ENCODE measurements at places on chromosomes 1 and 21. TPM values are rescaled to one million over a fixed set of nuclear protein-coding genes. Genes with fewer than 3 reads are reported as not detected.

DNA sequence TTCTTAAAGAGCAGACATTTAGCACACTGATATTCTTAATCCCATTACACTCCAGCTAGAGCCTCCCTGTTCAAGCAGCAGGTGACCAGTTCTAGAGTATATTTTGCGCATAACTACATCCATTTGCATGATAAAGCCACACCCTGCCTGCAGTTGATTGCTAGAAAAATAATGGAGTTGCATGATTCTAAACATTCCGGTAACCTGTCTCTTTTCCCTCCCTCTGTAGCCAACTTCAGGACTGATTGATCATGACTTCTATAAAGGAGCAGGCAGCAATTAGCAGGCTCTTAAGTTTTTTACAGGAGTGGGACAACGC, 14.9 kb downstream of the ARMH1 start:
- DNase-seq: no peak
- no peaks in the 10 kb centered on the region for H3K4me1 ChIP-seq
- no peaks in the 10 kb centered on the region for H3K27me3 ChIP-seq
- no peak overlapping the region for H3K27ac ChIP-seq
- H3K4me3 ChIP-seq: no peak overlapping the region

DNA sequence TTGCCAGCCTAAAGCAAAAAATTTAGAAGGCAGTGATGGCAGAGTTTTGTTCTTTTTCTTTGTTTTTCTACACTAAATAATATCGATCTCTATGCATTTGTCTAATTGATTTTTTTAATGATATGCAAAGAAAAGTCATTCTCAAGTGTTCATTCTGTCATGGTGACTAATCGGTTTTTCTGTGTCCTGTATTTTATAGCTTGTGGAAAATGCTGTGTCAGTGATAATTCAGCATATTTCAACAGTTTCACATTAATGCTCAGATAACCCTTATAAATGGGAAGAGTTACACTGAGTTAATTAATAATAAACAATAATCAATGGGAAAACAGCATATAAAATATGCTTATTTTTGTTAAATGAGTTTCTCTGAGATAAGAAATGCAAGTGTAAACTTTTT, 824.9 kb downstream of the AMY1C start:
- H3K4me3 ChIP-seq: no peak overlapping the region
- no peaks in the 10 kb centered on the region for H3K36me3 ChIP-seq

DNA sequence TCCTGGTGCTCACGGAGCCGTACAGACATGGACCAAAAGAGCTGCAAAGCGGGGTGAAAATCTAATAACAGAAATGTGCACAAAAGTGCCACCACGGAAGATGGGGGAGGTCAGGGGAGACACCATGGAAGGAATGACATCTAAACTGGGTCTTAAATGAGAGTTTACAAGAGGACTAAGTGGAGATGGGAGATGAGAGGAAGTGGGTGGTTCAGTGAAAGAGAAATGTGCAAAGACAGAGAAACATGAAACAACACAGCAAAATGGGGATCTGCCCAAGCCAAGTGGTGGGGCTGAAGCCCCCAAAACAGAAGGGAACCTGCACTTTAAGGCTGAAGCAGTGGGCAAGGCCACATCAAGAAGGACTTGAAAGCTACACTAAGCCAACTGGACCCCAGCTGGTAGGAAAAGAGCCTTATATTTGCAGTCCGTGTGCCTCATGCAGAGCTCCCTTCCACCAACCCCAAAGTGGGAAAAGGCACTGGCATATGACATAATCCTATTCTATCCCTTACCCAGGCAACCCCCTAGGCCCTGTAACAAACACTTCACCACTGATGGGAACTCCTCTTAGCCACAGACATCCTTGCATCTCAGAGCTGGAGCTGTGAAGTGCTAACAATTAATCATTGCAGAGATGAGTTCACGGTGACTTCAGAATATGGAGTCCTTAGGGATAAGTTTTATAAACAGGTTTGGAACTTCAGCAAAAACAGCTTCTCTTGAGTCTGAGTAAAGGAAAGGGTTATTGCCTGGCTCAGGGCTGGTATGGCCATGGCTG, 198.6 kb upstream of the EDN2 start:
- H3K4me3 ChIP-seq: no peak overlapping the region
- no peaks in the 10 kb centered on the region for H3K27me3 ChIP-seq
- DNase-seq: no peak

DNA sequence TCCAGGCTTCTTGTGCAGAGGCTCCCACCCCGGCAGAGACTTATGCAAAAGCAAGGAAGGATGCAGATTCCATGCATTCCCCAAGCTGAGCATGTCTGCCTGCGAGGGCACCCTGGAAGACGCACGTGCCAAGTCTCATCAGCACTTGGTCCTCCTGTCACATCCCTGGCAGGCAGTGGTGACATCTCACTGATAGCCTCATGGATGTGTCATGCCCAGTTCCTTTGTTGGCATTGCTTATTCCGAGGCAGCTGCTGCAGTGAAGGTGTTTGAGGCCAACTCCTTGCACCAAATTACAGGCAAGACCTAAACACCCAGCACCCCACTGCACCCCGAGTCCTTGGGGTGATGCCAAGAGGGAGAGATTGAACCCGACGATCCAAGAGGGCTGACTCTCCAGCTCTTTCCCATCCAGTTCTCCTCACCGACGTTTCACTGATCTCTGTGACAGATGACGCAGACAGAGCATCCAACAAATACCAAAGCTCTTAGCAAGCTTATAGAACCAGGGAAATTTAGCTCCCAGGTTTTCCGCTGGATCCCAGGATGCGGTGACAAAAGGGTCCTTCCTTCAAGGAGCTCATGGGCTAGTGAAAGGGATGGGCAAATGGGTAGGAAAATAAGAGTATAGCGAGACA, 611.1 kb downstream of the AJAP1 start:
- no peak overlapping the region for H3K4me3 ChIP-seq
- H3K4me1 ChIP-seq: no peaks in the 10 kb centered on the region
- no peaks in the 10 kb centered on the region for H3K36me3 ChIP-seq
- DNase-seq: no peak

- no peaks in the 10 kb centered on the region for H3K27me3 ChIP-seq
- H3K36me3 ChIP-seq: no peaks in the 10 kb centered on the region
- H3K4me3 ChIP-seq: no peak overlapping the region
- DNase-seq: no peak
These were observed 40.7 kb downstream of the DHCR24 start for GRCh38 chr1:54846301-54846700.

Gene TEDDM1
- not detected for total RNA-seq

Gene TAF5L
- total RNA-seq: 28.7 TPM
